ENCODE measurements at places on chromosomes 5 and 9.
A peak's percentile ranks its signal among the peaks of the same experiment; 100 is the strongest.

GRCh38 chr9:35757226-35757891 lies 3.3 kb upstream of the MSMP start:
- DNase-seq = no peak

- no peak for DNase-seq
Measured at GRCh38 chr5:159174511-159175168, 34.7 kb downstream of the RNF145 start.

- no peak for DNase-seq
Measured at GRCh38 chr5:72920690-72921502, 34.9 kb upstream of the FCHO2 start.

DNA sequence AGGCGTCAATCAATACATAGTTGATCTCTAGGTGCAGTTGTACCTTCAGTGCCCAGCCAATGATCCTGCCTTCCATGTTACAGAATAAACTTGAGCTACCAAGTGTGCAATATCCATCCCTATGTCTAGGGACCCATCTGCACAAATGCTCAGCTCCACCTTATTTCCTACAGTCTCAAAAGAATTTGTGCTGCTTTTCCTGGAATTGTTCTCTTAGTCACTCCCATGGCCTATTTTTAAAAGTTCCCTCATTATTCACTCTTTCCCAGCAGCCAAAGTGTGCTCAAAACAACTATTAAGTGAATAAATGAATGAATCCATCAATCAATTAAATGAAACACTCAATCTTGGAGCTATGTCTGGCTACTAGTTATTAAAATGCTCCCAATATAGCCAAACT lies 14.7 kb downstream of the LIX1 start:
- DNase-seq = no peak

- no peak for DNase-seq
Measured at GRCh38 chr5:123398058-123398733, 25.0 kb downstream of the CEP120 start.

DNA sequence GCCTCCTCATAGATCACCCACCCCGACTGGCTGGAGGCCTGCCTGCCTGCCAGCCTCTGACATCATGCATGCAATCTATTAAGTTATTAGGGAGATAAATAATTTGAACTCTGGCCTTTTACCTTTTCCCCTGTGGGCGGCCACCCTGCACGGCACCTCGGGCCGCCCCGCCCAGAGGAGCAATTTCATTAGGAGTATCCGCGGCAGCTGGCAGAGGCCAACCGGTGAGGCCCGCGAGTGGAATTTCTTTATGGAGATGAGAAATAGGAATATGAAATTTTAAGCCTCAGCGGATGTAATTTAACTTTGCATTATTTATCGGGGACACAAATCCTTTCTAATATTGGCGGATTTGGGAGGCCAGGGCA lies 22.5 kb downstream of the LHX3 start:
- DNase-seq = no peak

- DNase-seq = no peak
Measured at GRCh38 chr9:19876569-19877316, 87.9 kb upstream of the SLC24A2 start.

- DNase-seq = no peak
Measured at GRCh38 chr9:84796404-84796803, 126.9 kb downstream of the NTRK2 start.

- no peak for DNase-seq
Measured at GRCh38 chr9:134575103-134575900, 66.3 kb upstream of the COL5A1 start.

DNA sequence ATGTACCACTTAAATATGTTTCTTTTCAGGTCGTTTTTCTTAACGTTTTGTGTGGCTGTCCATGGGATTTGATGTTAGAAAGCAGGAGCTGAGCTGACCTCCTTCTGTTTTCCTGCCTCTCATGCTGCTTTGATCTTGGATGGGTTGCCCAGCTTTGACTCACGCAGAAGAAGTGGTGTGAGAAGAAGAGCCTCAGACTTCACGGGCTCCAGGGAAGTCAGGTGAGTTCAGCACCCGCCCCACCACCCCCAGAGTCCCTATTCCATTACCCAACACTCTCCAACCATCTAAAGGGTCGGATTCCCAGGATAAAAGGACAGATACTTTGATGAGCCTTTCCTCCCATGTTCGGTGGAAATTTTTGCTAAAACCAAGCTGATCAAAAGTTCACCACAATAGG lies 373.4 kb downstream of the IRX2 start:
- no peak for DNase-seq

DNA sequence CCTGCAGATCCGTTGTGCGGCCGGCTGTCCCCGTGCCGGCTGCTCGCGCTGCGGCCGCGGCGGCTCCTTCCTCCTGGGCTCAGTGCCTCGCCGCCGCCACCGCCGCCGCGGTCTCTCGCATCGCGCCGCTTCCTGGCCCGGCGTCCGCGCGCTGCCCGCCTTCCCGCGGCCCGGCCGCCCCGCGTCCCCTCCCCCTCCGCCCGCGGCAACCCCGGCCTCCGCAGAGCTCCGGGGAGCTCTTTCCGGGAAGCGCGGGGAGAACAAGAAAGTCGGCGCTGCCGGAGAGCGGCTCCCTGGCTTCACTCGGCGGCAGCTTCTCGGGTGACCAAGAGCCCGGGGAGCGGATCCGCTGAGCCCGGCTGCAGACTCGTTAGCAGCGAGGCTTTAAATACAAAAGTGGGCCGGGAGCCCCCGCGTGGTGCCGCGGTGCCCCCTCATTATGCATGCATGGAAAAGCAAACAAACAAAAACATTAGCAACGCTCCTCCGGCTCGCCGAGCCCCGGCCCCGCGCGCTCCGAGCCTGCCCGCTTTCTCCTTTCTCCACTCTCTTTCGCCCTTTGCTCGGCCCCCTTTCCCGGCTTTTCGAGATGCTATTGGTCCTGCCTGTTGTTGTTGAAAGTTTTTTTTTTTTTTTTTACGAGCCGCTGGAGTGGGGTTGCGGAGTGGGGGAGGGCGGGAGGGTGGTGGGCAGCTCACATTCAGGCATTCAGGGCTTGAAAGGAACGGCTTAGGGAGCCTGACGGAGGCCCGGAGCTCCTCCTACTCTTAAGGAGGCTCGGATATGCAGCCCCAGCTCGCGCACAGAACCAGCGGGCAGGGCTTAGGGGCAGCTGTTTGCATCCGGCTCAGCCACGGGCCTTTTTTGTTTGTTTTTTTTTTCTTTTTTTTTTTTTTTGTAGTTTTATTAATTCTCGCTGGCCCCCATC lies at the start of gene GAS1:
Gene GAS1 (minus strand): TSS at position 361 of the 928 bp plus-strand sequence. CDS start 727 bp downstream, outside the sequence.
- peak; percentile 42 for DNase-seq

DNA sequence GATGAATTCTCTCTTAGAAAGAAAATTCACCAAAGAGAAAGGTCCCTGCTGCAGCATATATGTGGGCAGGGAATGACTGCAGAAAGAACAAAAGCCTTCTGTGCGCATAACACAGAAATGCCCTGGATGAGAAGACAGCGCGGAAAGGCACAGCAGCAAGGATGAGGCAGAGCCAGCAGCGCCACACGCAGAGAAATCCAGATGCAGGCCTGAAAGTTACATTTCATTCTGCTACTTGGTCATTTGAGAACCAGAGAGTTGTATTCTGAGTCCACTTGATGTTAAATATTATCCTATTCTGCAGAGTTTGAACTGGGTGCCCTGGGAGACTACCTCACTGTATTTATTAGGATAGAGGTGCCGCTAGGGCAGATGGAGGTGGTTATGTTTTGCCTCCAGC lies 68.5 kb downstream of the GLDC start:
- DNase-seq = no peak

- DNase-seq = no peak
Measured at GRCh38 chr5:103445426-103446035, 117.1 kb downstream of the NUDT12 start.

DNA sequence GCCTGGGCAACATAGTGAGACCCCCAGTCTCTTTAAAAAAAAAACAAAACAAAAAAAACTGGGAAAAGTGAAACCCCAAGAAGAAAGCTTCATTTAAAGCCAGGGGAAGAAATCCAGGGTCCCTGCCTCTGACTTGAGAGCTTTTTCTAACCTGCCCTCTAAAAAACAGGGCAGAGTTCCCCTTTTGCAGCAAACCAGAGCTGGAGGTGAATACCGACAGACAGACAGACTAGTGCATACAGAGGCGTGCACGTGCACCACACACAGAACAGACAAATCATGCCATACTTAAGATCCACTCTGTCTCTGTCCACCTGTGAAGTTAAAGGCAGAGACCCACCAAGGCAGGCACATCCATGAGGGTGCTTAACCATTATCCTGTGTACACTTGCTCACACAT lies 11.7 kb upstream of the AQP3 start:
- no peak for DNase-seq

DNA sequence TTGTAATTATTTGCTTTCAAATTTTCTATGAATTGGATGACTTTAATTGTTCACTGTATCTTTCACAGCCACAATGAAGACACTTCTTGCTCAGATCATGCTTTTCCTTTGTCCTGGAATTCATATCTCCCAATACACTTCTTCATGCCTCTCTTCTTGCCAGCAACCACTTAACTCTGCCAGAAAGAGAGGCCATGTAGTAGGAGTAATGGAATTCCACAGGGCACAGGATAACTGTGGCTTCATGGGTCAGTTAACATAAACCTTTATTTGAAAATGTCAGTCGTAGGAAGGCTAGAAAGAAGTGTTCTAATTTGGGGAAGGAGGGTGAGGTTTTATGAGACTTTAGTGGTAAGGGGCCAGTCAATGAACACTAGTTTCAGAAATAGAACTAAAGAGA lies 190.3 kb downstream of the TMEM167A start:
- DNase-seq = no peak

- DNase-seq = no peak
Measured at GRCh38 chr9:72733895-72734294, 212.5 kb downstream of the TMC1 start.

- no peak for DNase-seq
Measured at GRCh38 chr5:97119007-97119390, 23.4 kb downstream of the LIX1 start.

DNA sequence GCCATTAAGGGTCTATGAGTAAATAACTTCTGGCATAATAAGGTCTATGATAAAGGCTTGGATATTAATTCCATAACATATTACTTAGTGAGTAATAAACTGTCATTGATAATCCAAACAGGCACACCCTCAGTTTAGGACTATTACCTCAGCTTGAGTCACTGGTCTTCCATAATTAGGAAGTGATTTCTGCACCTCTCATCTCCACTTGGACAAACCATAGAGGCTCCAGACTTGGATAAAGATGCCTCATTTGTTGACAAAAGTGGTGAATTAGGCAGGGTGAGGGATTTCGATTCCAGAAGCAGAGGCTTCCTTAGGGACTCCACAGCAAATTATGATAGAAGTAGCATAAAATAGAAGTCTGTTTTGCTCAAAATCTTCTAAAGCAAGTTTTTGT lies 127.5 kb upstream of the MTAP start:
- DNase-seq = no peak

- peak; percentile 29 for DNase-seq
Measured at GRCh38 chr9:93826209-93826608, 128.9 kb downstream of the BARX1 start.

GRCh38 chr5:6177926-6178325 lies 200.4 kb downstream of the MED10 start:
- no peak for DNase-seq

DNA sequence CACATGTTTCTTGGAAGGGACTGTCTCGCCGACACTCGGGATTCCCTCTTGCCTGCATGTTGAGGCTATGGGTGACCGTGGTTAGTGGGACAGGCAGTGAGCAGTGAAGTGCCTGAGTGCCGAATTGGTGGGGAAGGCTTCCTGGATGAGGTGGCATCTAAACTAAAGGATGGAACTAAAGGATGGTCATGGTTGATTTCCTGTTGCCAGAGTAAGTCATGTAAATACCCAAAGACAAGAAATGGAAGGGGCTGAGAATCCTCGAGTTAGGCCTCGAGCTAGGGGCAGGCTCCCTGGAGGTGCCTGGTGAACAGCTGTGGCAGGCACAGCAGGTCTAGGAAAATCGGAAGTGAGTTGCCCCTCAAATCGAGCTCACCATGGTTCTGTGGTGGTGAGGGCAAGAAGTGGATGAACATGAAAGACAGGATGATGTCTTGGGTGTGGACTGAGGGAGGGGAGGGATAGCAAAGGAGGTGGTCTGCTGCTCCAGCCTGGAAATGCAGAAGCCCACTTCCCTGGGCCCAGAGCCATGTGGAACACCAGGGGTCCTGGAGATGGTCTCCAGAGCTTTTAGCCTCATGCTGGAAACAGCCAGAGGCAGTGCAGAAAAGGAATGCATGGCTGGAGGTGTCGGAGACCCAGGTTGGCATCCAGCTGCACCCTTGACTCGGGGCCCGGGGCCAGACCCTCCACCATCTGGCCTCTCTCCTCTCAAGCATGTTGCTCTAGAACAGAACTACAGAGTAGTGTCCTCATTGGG lies 12.2 kb downstream of the CD74 start:
- DNase-seq = no peak

DNA sequence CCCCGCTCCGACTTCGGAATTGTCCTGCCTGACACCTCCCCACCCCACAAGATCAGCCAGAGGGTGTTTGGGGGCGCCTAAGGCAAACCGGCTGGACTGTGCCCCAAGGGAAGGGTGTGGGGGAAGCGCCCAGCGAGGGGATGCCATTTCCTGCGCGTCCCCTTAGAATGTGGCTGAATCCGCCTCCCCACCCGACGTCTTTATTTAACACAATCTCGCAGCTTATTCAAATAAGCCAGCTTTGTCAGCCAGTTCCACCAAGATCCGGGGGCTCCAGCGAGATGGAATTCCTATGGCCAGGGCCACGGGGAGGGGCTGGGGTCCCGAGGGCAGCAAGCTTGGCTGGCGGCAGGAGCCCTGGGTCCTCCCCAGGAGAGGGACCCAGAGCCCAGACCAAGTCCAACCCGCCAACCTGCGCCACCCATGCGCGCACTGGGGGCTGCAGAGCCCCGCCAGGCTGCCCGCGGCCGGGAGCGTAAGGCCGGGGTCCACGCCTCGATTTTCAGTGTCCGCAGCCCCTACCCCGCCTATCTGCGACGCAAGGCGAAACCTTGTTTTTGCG lies 7.4 kb downstream of the IRX4 start:
- no peak for DNase-seq

DNA sequence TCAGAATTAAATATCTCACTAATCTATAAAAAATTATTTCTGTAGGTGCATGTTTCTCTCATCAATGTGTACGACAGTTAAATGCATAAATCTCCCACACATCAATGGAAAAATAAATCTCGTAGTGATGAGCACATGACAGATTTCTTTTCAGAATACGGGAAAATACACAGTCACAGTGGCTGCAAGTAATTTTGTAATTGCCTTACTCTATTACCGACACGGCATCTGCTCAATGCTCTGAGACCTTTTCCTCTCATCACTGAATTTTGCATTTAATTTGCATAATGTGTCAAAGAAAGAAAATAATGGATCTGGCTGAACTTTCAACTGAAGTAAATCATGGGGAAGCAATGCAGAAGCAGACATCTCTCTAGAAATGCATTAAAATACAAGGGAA lies 37.2 kb downstream of the PDE4D start:
- no peak for DNase-seq

- no peak for DNase-seq
Measured at GRCh38 chr9:136228107-136228875, 17.3 kb downstream of the QSOX2 start.

- no peak for DNase-seq
Measured at GRCh38 chr5:146078566-146078965, 26.8 kb downstream of the PLAC8L1 start.

DNA sequence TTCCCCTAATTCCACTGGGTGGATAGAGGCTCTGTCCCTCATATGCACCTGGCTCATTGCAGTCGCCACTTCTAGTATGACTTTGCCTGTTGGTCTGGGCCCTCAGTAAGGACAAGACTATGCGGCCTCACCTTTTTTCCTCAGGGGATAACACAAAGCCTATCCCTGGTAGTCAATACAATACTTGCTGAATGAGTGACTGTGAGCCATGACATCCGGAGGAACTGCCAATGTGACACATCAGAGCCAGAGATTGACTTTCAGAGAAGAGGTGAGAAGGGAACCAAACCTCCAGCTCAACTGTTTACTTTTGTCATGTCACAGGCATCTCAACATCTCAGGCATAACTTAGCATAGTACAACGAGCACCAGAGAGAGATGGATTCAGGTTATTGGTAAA lies 371.3 kb downstream of the DMRT2 start:
- no peak for DNase-seq
